ENCODE measurements at places on chromosomes 7 and 10. TPM values are rescaled to one million over a fixed set of nuclear protein-coding genes. Genes with fewer than 3 reads are reported as not detected.

Gene GRM3
- total RNA-seq = 22.1 TPM

Gene MRC1
- total RNA-seq = 23.1 TPM

Gene PDK4
- total RNA-seq = 35.2 TPM

Gene AFAP1L2
- total RNA-seq = 48.3 TPM

Gene MIOS
- total RNA-seq = 35.2 TPM

Gene HNRNPF
- 149 TPM for total RNA-seq

Gene SPDYE5
- total RNA-seq = 0.10 TPM

Gene MALRD1
- total RNA-seq = 7.5 TPM

Gene SYT15
- 3.3 TPM for total RNA-seq

Gene ATP6V1F
- total RNA-seq = 147 TPM

DNA sequence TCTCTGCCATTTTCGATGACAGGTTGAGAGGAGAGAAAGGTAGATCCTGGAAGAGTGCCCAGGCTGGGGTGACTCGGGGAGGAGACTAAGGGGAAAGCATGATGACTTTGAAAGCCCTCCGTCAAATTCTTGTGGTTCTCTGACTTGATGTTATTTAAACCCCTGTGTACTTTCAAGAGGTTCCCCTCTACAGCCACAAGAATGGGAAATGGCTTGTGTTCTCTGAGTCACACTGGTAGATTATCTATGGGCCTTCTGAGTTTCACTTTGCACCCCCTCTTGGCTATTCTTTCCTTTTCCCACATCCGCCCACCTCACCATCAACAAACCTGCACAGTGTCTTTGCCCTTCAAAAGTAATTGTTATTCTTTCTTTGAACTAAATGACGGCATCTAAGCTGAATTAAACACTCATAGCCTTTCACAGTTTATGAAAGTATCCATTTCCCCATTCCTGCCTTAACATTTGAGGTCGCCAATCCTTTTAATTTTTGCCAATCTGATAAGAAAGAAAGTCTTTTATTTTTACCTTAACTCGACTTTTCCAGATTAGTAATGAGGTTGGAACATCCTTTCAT lies 24.1 kb downstream of the PRF1 start:
- no peak for DNase-seq

GRCh38 chr10:127945341-127945758 lies 38.4 kb downstream of the PTPRE start:
- no peak for DNase-seq

DNA sequence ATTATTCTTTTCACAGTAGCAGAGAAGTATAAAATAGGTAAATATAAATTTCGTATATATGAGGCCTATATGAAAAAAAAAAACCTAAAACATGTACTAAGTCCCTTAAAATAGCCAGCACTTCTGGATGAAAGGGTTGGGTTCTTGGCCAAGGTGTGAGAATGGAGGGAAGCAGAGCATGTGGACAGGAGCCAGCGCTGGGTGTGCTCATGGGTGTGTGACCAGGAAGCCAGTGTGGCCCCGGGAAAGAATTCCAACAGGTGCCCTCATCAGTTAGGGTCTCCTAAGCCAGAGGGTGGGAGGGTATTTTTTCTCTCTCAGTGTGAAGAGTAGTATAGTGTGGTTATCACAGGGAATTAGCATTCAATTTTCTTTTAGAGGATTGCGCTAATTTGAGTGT lies 401.9 kb upstream of the IGFBP3 start:
- no peak for DNase-seq

DNA sequence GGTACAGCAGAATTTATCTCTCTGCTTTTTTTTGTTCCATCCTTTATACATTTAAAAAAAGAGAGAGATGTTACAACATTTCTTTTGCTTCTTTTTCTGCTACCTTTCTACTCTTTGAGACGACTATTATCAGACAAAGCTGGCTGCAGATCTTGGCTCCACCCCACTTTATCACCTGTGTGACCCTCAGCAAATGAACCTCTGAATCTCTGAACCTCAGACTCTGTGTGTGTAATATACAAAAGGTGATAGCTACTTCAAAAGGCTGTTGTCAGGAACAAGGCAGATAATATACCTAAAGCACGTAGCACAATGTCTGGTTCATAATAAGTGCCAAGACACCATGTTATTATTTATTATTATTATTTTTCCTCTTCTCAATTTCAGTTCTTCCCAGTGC lies 32.6 kb upstream of the UBE2D1 start:
- DNase-seq = no peak

DNA sequence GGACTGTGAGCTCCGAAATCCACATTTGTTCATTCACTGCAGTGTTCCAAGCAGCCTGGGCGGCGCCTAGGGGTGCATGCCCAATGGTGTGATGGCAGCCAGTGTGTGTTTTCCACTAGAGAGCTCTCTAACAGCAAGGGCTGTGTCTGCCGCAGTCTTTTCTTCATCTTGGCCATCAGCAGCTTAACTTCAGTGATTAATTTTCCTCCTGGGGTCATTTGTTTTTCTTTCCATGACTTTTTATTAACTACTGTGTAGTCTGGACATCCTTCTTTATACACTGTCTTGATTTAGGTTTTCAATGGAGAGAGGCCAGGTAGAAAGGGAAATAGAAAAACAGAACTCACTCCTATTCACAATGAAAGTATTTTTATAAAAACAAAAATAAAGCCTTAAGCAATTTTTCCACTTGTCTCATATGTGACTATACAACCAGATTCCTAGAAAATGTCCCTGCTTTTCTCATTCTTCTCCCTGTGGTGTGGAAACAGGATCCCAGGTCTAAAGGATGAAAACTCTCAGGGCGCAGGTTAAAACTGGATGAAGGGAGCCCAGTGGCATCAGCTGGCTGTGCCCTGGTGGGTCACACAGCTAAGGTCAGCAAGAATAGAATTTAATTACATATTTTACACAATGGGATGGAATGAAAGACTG lies 176.8 kb downstream of the PKD1L1 start:
- DNase-seq = no peak

- DNase-seq = no peak
These were observed 49.8 kb upstream of the DUSP5 start for GRCh38 chr10:110447886-110448285.

GRCh38 chr10:131474416-131474815 lies 162.9 kb upstream of the TCERG1L start:
- no peak for DNase-seq

GRCh38 chr7:56007167-56007652 lies 42.8 kb downstream of the NIPSNAP2 start:
- no peak for DNase-seq

DNA sequence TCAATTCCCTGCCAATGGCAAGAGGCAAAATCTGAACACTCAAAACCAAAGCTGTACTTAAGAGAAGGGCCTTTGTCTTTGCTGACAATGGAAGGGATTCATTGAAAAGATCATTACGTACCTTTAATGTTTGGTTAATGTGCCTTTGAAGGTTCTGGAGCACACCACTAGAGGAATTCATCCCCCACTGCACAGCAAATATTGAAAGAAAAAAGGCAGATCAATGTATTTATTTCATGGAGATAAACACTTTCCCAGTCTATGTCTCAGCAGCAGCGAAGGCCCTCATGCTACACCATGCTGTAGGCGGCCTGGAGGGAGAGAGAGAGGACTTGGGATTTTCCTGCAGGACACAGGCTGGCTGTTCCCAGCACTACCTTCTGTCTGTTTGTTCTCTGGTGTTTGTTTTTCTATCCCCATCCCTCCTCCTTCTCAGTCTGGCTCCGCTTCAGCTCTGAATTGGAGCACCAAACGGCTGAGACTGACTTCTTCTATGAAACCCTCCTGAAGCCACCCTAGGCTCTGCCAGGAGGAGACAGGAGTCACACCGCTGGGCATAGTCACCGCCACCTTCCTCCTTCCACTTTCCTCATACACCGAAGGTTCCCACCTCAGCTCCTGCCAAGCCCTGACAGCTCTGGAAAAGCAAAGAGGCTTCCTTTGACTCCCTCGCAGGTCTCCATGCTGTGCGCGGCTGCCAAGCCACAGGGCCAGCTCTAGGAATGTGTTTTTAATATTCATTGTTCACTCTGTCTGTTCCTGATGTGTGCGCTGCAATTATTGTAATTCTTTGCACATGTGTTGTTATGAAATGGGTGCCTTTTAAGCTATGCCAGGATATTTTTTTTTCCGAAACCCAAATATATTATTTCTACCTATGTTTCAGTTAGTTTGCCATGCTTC lies 301.5 kb downstream of the FZD1 start:
- no peak for DNase-seq

- no peak for DNase-seq
These were observed 16.1 kb upstream of the TMEM178B start for GRCh38 chr7:141057788-141058187.

- DNase-seq = no peak
These were observed 91.0 kb upstream of the COL1A2 start for GRCh38 chr7:94303695-94304094.

DNA sequence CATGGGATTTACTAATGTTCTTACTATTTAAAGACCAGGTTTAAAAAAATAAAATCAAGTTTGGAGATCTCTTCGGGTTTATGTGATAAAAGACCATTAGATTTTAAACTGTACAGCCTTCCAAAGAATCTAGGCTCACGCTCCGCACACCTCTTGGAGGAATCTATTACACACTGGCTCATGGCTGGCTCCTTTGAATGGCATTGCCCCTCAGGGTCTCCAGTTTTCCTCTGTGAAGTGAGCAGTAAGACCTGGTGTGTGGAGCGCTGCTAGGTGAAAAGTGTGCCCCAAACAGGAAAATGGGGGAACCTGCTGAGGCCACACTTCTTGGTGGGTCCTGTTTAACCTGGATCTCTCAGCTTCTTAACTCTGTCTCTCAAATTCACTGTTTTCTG lies 142.3 kb downstream of the KAT6B start:
- no peak for DNase-seq

DNA sequence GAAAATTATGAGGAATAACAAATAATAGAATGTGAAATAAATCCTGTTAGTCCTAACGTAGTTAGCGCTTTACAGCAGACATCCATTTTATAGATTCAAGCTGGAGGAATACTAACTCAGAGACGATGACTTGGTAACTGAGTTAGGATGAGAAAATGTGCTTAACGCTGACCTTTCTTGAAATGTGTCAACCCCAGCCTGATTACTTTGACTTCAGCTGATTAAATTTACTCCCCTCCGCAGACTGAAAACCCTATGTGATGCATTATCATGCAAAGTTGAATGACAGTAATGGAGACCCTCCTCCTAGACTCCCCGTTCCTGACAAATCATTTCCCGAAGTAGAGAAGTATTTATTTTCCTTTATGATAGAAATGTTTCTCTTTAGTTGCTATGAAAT lies 54.5 kb downstream of the WDFY4 start:
- DNase-seq = no peak

- DNase-seq = no peak
These were observed 27.5 kb upstream of the ZCCHC24 start for GRCh38 chr10:79472951-79473350.

DNA sequence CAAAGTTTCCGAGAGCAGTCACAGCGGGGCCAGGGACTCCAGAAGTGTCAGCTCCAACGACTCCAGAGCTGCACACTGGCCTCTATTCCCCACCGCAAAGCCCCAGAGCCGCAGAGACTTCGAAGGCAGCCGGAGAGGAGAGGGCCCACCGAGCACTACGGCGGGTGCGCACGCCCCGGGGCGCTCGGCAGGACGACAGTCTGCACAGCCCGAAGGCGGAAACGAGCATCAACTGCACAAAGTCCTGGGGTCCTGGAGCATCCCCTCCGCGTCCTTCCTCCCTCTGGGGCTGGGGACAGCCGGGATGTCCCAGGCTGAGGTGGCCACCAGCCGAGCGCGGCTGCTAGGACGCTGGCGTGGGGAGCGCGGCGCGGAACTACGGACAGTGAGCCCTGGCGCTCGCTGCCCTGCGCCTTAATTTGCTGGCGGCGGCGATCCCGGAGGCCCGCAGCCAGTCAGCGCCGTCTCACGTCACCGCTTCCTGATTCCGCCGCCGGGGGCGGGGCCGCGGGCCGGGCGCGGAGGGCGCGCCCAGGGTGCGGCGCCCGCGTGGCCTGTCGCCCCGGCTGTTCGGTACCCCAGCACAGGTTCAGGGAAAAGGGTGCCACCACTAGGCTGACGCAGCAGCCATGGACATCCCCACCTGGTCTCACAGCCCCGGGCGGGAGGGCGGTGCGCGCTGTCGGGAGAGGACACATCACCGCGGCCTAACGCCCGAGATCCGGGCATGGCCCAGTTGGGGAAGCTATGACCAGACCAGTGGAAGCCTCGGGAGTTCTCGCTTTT lies at the start of gene TBX20:
TBX20 (minus strand) TSS at position 391 of the 786 bp plus-strand sequence. CDS start 480 bp downstream, outside the sequence.
- no peak for DNase-seq

- no peak for DNase-seq
These were observed 56.3 kb downstream of the PLXNA4 start for GRCh38 chr7:132519936-132520335.

DNA sequence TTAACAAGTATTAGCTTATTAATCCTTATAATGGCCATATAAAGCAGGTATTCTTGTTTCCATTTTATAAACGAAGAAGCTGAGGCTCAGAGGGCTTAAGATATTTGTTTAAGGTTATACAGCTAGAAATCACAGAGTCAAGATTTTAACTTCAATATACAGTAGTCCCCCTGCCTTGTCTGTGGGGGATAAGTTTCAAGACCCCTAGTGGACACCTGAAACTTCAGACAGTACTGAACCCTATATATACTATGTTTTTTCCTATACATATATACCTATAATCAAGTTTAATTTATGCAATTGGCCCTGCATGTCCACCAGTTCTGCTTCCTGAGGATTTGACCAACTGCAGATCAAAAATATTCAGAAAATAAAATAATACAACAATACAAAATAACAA lies 44.4 kb upstream of the STRIP2 start:
- DNase-seq = no peak

GRCh38 chr10:74837743-74838142 lies 11.3 kb downstream of the KAT6B start:
- no peak for DNase-seq

GRCh38 chr7:104096683-104097082 lies 107.2 kb upstream of the RELN start:
- no peak for DNase-seq

GRCh38 chr7:21352540-21353387 lies 75.1 kb upstream of the SP4 start:
- DNase-seq = no peak

GRCh38 chr7:159109653-159110035 lies 35.0 kb downstream of the VIPR2 start:
- DNase-seq = no peak
